ENCODE measurements at places on chromosomes 7 and 10.

GRCh38 chr10:61124756-61125530 lies 181.0 kb upstream of the RHOBTB1 start:
- no peak for DNase-seq

DNA sequence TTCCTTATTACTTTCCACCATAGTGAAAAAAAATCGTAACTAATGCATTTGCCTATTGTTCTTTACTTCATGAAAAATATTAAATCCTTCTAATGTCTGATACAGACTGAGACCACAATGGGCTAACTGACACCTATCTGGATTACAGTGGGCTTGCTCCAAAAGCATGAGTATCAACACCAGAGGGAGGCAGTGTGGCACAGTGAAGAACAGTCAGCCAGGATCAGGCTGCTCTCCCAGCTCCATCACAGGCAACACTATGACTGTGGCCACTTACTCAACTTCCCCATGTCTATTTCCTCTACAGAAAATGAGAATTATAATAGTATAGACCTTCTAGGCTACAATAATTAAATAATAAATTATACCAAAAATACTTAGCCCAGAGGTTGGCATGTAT lies 97.2 kb downstream of the SLC25A13 start:
- DNase-seq: no peak

DNA sequence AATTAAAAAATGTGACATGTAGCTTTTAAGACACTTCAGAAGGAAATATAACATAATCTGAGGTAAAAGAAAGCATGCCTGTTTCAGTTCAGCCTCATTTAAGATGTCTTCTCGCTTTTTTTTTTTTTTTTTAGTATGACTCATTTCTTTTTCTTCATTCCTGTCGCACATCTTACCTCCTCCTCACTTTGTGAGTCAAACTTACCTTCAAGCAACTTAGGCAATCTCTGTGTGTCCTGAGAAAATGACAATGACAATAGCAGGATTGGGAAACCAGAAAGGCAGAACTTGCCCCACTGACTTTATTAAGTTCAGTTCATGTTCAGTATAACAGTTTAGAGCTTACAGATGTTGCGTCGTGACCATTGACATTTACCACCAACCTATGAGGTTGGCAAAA lies 7.7 kb downstream of the PTN start:
- DNase-seq: no peak

GRCh38 chr7:50863053-50863452 lies 80.4 kb upstream of the GRB10 start:
- DNase-seq: no peak

GRCh38 chr7:139829775-139830117 lies 682 bp downstream of the TBXAS1 start:
- no peak for DNase-seq

- peak; percentile 55 for DNase-seq
Observed at GRCh38 chr7:80923211-80923612, 4.4 kb upstream of the SEMA3C start.
